HEK293T (cell line): ENCODE measurements at places on chromosomes 4 and X.
A peak's percentile ranks its signal among the peaks of the same experiment; 100 is the strongest.

DNA sequence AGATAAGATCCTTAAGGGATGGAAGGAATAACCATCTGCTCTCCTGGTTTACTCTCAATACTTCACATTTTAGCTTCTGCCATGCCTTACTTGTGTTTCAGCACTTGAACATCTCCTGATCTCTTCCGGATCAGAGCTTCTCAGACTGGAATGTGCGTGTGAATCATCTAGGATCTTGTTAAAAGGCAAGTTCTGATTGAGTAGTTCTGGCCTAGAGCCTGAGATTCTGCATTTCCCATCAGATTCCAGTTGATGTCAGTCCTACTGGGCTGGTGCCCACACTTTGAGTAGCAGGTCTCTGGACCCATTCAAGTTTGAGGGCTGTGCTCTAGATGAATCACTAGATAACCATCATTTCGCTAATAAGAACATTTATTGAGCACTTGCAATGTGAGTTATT is 20.0 kb downstream of the NDP start:
- no peak for DNase-seq

DNA sequence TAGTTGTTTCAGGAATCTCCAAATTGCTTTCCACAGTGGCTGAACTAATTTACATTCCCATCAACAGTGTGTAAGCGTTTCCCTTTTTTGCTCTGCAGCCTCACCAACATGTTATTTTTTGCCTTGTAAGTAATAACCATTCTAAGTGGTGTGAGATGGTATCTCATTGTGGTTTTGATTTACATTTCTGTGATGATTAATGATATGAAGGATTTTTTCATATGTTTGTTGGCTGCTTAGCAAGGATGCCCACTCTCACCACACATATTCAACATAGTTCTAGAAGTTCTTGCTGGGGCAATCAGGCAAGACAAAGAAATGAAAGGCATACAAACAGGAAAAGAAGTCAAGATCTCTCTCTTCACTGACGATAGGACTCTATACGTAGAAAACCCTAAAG is 472.4 kb downstream of the ZNF674 start:
- no peak for DNase-seq

- DNase-seq = no peak
These were observed 23.6 kb upstream of the GJB1 start for GRCh38 chrX:71199252-71200008.

GRCh38 chr4:72374159-72374558 is 194.9 kb downstream of the ADAMTS3 start:
- DNase-seq = no peak

DNA sequence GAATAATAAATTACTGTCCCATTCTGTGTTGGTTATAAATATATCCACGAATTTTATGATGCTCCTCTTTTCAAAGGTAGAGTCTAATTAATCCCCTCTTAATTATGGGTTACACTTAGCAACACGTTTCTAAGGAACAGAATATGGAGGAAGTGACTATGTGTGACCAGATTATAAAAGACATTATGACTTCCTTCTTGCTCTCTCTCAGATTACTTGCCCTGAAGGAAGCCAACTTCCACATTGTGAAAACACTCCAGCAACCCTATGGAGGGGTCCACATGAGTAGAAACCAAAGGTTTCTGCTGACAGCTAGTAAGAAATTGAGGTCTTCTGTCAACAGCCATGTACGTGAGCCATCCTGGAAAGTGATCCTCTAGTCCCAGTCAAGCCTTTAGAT is 59.3 kb downstream of the WDFY3 start:
- DNase-seq = no peak

- peak; percentile 10 for DNase-seq
These were observed 377.1 kb upstream of the HS3ST1 start for GRCh38 chr4:11805842-11806241.
